Forelimb muscle (tissue), 1 donor: ENCODE measurements at places on chromosomes 16 and 17. TPM values are rescaled to one million over a fixed set of nuclear protein-coding genes. Genes with fewer than 3 reads are reported as not detected.

The CHRNE gene
- polyA plus RNA-seq: 2.3 TPM

The CNTD1 gene
- polyA plus RNA-seq: 0.70 TPM

The MT4 gene
- polyA plus RNA-seq: not detected

DNA sequence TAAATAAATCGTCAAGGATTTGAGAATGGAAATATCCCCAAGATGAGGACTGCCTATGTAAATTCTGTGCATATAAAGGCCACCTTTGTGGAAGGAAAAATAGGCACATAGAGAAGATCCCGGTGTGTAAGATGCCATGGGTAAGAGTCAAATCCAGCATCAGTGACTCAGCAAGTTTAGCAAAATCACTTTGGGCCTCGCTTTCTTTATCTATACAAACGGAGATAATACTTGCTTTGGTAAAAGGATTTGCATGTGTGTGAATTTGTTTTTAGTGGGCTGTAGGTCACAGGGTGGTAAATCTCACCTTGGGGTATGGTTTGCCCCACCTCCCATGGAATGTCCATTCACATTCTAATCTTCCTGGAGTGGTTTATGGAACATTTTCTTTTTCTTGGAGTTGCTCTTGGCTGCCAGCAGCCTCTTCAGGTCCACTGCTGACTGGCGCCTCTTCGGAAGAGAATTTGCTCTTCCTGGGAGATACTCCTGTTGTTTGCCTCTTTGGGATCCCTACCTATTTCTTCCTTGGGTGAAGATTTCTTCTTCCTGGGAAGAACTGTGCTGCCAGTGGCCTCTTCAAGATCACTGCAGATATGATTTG lies 587.6 kb downstream of the CDH11 start:
- DNase-seq: no peak

GRCh38 chr16:71542377-71542776 lies 16.2 kb downstream of the CHST4 start:
- no peak for DNase-seq

DNA sequence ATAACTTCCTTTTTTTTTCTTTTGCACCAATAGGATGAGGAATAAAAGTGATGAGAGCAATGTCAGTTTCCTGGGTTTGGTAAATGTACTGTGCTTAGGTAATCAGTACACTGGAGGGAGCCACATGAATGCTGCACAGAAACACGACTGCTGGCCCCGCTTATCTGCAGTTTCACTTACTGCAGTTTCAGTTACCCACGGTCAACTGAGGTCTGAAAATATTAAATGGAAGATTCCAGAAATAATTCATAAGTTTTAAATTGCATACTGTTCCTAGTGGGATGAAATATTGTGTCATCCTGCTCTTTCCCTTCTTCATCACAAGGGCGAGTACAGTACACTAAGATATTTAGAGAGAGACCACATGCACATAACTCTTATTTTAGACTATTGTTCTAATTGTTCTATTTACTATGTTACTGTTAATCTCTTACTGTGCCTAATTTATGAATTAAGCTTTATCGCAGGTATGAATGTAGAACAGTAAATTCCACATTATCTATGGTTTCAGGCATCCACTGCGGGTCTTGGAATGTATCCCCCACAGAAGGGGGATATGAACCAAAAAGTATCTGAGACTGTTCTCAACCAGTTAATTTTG lies 6.4 kb upstream of the LGALS3BP start:
- no peak for DNase-seq

DNA sequence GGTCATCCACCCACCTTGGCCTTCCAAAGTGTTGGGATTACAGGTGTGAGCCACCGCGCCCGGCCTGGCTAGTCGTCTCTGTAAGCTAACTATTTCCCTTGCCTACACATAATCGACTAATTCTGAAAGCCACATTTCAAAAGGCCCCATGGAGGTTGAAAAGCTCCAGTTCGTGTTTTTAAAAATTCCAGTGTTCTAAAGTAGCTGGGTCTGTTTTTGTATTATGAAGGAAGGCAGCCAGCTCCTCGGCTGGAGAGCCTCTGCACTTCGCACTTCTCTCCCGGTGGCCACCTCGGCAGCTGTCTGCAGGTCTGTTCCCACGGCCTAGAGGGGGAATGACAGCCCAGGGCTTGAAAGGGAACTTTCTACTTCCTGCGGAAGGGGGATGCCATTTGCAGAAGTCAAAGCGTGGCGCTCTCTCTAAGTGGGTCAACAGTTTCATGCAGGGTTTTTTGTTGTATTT lies 16.9 kb downstream of the HASPIN start:
- DNase-seq: no peak

GRCh38 chr16:85025781-85026653 lies 1.6 kb upstream of the KIAA0513 start:
- no peak for DNase-seq

- DNase-seq: no peak
These were observed 37.2 kb upstream of the CCNF start for GRCh38 chr16:2392025-2392424.

- DNase-seq: no peak
These were observed 44.9 kb upstream of the METRNL start for GRCh38 chr17:83034525-83034924.

- DNase-seq: no peak
These were observed 8.9 kb upstream of the C16orf74 start for GRCh38 chr16:85759631-85760419.

DNA sequence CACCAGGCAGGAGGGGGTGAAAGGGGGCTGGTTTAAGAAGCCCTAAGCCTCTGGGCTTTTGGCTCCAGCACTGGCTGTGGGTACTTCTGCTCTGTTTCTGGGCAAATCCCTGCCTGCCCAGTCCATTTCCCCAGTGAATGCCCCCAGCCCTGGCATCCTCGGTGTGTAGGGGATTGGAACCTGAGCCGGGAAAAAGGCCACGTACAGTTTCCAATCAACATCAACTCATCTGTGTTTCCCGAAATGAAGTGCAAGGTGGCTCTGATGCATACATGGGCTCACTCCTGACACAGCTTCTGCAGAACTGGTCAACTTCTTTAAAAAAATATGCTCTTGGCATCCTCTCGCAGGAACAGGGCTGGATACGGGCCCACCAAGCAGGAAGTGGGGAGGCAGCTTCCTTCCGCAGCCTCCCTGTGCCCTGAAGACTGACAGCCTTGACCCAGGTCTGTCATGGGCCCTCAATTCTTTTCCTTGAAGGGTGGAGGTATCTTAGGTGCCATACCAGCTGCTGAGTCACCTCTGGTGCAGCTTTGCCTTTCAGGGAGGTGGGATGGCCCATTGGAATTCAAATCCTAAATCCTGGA lies 73.3 kb downstream of the N4BP1 start:
- no peak for DNase-seq

- DNase-seq: no peak
These were observed 20.1 kb upstream of the CYLD start for GRCh38 chr16:50721549-50722404.

The PCTP gene
- 11.6 TPM for polyA plus RNA-seq

DNA sequence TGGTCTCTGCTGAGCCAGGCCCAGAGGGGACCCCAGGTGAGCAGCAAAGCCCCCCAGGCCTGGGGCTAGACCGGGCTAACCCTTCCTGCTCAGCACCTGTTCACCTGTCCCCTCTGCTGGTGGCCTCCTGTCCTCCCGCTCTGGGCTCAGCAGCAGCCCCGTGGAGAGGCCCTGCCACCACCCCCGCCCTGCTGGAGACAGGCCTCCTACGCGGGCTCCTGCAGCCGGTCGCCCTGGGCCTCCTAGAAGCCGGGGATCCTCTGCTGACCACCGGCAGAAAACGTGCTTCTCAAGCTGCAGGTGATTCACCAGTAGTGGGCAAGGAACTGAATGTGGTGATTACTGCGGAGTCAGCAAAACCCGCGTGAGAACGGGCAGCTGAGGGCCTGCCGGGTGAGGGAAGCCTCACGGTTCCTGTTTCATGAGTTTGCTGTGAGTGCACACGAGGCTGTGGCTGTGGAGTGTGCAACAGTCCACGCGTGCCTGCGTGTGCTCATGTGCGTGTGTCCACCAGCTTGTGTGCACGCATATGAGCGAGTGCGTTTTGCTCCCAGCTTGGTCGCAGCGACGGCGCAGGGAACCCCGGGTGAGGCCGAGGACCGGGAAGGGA lies 792 bp downstream of the SECTM1 start:
- no peak for DNase-seq

The CRYM gene
- not detected for polyA plus RNA-seq

DNA sequence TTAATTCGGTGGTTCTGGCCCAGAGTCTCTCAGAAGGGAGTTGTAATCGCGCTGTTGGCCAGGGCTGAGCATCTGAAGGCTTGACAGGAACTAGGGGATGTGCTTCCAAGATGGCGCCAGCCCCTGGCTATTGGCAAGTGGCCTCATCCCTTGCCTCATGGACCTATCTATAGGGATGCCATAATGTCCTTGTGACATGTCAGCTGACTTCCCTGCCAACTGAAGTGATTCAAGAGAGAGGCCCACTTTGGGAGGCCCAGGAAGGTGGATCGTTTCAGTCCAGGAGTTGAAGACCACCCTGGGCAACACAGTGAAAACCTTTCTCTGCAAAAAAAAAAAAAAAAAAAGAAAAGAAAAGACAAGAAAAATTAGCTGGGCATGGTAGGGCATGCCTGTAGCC lies 15.0 kb upstream of the C16orf87 start:
- DNase-seq: no peak

DNA sequence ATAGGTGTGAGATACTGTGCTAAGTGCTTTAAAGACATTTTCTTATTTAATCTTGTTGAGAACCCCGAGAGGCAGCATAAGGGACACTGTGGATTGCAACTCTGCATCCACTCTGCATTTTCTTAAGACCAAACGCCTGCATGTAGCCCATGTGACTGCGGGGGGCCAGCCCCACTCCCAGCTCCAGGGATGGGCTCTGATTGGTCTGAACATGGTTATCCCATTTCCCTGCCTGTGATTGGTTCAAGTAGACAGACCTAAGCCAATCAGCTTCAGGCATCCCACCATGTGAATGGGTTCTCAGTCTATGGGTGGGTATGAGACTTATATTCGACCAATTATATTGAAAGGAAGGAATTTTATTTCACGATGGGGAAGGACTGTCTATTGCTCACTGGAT lies 33.2 kb upstream of the USP7 start:
- DNase-seq: no peak

GRCh38 chr17:70144260-70144846 lies 25.0 kb upstream of the KCNJ2 start:
- no peak for DNase-seq

The C16orf89 gene
- 0.39 TPM for polyA plus RNA-seq
